Activated CD4-positive, alpha-beta T cell treated with anti-CD3 and anti-CD28 coated beads for 1 hour (primary cell): ENCODE measurements at places on chromosomes 4 and X.

GRCh38 chr4:162683659-162684370 lies 482.9 kb downstream of the NAF1 start:
- DNase-seq = no peak

DNA sequence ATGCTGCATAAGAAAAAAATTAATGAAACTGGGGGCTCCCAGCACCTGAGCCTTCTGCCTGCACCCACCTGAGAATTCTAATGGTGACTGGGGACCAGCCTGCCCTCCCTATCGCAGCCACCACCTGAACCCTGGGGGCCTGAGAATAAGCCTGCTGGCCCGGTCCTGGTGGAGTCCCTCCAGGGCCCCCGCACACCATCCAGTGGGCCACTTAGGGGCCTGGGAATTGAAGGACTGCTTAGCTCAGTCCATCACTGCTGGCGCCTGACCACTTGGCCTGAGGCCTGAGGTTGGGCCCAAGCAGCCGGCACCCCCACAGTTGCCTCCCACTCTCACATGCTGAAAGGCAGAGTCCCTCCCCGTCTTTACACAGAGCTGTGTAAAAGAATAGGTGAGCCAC lies 230.8 kb downstream of the ENOX2 start:
- no peak for DNase-seq

GRCh38 chrX:103012945-103013344 lies 51.0 kb downstream of the BEX1 start:
- DNase-seq = no peak

DNA sequence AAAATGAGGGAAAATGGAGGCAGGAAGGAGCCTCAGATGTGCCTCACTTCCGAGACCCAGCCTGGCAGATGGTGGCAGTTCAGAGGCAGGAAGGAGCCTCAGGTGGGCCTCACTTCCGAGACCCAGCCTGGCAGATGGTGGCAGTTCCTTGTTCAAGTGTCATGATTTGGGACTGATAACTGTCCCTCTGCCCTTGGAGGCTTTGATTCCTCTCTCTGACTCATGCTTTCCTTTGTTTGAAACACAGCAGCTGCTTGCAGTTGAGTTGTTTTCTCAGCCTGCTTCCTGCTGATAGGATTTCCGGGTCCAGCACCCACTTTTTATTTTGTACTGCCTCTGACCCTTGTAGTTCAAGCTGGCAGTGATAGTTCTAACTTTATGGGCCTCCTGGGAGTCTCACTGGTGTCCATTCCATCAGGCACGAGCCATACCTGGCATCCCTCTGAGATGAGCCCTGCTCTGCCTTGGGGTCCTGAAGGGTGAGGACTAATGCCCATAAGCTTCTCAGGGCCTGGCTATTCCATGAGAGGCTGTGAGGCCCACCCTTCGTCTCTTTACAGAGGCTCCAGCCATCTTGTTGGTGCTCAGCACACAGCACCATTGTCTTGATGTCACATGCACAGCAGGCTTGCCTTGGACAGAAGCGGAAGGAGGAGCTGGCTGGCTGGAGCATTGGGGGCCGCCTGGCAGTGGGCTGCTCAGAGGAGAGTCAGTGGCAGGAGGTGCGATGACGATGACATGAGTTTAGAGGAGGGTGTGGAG lies 13.0 kb downstream of the RGS12 start:
- no peak for DNase-seq

DNA sequence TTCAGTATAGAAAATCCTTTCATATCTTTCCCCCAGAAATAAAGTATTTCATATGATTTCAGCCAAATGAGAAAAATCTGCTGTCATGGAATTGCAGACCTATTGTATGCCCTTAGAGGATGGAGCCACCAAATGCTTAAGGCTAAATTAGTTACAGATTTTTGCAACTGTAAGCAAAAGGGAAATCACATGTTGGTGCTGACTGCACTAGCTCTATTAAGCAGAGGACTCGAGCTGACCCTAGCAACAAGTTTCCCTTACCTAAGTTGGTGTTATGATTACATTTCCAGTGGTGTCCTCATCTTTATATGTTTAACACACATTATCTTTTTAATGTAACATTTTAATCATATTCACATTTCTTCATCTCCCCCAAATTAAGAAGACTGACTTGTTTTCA lies 58.3 kb upstream of the DOCK11 start:
- DNase-seq = no peak

DNA sequence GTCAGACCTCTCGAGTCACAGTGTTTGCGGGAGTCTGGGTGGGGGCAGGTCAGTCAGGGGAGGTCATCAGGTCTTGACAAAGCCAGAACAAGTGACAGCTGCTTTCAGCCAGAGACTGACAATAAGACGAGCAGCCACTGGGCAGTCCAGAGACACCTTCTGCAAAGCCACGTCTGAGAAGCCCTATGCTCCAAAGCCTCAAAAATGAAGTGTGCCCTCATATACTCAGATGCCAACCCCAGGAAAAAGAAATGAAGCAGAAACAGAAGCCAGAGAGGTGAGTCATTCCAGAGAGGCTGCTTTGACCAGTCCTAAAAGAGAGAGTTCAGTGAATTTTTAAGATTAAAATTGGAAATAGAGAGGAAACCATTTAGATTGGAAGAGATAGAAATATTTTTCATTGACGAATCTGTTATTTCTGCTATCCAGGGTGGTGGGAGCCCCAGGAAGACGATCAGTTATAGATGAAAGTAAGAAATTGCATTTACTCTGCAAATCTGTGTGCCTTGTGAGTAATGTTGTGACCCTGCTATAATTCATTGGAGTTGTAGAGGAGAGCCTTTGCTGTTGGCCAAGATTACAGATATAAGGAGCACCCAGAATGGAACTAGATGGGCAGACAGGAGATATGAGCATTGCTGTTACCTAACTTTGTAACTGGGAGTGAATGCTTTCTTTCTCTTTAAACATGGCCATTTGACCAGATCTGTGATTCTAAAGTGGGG lies 77.9 kb downstream of the LRRC66 start:
- no peak for DNase-seq

- no peak for DNase-seq
Observed at GRCh38 chr4:148261848-148262247, 180.4 kb downstream of the NR3C2 start.

- DNase-seq = no peak
Observed at GRCh38 chr4:156779774-156780173, 191.8 kb downstream of the PDGFC start.

DNA sequence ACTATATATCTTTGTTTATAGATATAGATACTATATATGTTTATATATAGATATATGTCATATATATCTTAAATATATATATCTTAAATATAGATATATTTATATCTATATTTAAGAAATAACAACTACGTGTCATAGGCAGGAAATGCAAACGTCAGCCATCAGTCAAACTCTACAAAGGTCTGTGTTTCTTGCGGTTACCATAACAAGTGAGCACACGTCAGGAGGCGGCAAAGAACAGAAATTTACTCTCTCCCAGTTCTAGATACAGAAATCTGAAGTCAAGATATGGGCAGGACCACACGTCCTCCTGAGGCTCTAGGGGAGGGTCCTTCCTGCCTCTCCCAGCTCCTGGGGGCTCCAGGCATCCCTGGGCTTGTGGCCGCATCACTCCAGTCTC lies 6.5 kb downstream of the PLCXD1 start:
- DNase-seq = no peak

GRCh38 chrX:32116047-32116446 lies 1044.2 kb upstream of the FTHL17 start:
- no peak for DNase-seq

DNA sequence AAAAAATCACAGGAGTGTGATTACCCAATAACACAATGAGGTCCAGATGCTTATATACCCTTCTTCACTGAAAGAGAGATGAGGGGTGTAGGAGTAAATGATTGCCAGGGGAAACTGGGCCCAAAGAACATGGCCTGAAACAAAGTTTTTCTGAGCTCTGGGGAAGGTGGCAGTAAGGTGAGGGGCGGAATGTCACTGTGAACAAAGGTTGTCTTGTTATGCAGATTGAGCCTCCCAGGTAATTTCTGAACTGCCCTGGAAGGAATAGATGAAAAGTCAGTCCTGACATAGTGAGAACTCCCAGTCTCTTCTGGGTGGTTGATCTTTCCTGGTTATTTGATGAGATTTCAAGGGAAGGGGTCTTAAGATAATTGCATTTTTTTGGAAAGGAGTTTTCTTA lies 2.5 kb upstream of the TMEM47 start:
- DNase-seq = no peak

GRCh38 chr4:162274354-162274753 lies 110.6 kb upstream of the FSTL5 start:
- no peak for DNase-seq

- peak; percentile 52 for DNase-seq
Observed at GRCh38 chr4:113901994-113902787, 77.3 kb downstream of the ARSJ start.

- no peak for DNase-seq
Observed at GRCh38 chr4:88457307-88458103, 586 bp downstream of the HERC5 start.

DNA sequence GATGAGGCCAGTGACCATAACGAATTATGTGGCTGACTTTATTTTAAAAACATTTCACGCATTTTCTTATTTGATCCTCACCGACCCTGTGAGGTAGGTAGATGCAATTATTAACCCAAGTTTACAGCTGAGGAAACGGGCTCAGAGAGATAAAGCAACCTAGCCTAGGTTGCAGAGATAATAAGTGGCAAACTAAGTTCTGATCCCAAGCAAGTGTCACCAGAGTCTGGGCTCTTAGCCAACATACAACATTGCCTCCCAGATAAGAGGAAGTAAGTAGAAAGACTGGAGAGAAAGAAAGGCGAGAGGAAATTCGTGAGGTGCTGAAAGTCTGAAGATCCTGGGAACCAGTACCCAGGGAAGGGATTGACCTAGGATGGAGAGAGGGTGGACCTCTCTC lies 77.4 kb upstream of the GPR50 start:
- no peak for DNase-seq

DNA sequence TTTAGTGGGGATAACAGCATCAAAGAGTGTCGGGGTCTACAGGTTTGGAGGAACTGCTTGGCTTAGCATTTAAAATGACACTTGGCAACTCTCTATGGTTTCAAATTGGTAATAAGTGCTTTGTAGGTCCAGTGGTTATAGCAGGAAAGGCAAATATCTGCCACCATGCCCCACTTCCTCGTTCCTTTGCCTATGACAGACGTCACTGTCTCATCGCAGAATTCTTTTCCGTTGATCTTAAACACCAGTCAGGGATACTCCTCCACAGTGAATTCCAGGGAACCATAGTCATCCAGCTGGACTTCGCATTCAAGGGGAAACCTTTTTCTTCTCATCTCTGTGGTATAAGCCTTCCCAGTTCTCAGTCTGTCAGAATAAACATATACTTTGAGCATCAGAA lies 319.1 kb downstream of the GPAT3 start:
- DNase-seq = no peak

DNA sequence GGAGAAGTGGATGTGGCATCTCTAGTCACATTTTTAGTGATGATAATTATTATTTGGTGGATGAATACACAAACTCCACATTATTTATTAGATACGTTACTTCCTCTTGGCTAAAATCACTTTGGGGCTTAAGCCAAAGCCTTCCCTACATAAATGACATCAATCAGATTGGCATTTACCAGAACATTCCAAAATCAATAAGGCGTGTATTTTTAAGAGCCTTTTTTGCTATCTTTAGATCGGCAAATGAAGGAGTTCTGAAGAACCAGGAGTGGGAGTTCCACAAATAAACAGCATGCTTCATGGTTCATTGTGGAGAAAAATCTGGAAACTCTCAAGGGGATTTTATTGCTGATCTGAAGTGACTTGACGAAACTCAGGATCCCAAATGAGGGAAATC lies 89.7 kb downstream of the AMELX start:
- no peak for DNase-seq

- DNase-seq = no peak
Observed at GRCh38 chrX:45527834-45528233, 327.2 kb upstream of the DIPK2B start.

- no peak for DNase-seq
Observed at GRCh38 chr4:9979101-9979701, 42.1 kb downstream of the SLC2A9 start.

DNA sequence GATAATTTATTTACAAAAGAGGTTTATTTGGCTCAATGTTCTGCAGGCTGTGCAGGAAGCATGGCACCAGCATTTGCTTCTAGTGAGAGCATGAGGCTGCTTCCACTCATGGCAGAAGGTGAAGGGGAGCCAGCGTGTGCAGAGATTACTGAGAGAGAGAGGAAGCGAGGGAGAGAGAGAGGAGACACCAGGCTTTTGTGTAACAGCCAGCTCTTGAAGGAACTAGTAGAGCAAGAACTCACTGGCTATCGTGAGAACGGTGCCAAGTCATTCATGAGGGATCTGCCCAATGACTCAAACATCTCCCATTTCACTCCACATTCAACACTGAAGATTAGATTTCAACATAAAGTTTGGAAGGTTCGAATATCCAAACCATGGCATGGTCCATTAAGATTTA lies 12.7 kb downstream of the GUCY1A1 start:
- DNase-seq = no peak

- DNase-seq = no peak
Observed at GRCh38 chr4:2264481-2265041, 2.7 kb upstream of the MXD4 start.
